Cardiac septum (tissue), 1 donor: ENCODE measurements at places on chromosomes 11 and 22. TPM values are rescaled to one million over a fixed set of nuclear protein-coding genes. Genes with fewer than 3 reads are reported as not detected.

Gene HTR3B
- not detected for total RNA-seq

Gene HEPHL1
- not detected for total RNA-seq

Gene PSMD13
- 87.5 TPM for total RNA-seq

Gene HYOU1
- total RNA-seq: 90.7 TPM
